Stimulated activated CD8-positive, alpha-beta memory T cell treated with anti-CD3 and anti-CD28 coated beads, Interleukin-4, amount 100 ng/mL, for 4 hours (primary cell): ENCODE measurements at places on chromosomes 6 and 20.
A peak's percentile ranks its signal among the peaks of the same experiment; 100 is the strongest.

- no peak for DNase-seq
Observed at GRCh38 chr6:112289038-112289566, 34.7 kb upstream of the LAMA4 start.

DNA sequence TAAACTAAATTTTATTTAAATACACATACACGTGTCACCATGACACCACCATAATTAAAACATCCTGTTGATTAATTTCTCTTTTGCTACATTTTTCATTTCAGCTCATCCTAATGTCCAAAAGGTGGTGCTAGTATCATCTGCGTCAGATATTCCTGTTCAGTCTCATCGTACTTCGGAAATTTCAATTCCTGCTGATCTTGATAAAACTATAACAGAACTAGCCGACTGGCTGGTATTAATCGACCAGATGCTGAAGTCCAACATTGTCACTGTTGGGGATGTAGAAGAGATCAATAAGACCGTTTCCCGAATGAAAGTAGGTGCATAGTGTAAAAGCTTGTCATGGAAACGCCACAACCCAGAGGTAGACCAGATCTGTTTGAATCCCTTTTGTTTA lies 263.4 kb downstream of the UTRN start:
- DNase-seq = no peak

DNA sequence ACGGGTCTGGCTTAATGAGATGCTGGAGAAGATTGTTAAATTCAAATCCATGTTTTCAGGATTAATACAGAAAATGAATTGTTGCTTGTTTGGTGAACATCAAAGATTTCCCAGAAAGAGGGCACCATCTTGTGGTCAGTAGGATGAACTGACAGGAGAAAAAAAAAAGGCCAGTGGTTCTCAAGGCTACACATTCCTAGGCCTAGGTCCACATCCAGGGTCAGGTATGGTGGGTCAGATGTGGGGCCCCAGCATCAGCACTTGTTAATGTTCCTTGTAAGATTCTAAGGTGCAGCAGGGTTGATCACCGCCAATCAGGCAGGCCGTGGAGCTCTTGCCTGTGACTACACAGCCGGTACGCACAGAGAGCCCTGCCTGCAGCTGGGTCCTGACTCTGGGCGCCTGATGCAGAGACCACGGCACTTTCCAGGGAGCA lies 34.0 kb upstream of the FOXO3 start:
- DNase-seq = no peak

- DNase-seq = no peak
Observed at GRCh38 chr6:144343701-144344428, 58.7 kb downstream of the UTRN start.

DNA sequence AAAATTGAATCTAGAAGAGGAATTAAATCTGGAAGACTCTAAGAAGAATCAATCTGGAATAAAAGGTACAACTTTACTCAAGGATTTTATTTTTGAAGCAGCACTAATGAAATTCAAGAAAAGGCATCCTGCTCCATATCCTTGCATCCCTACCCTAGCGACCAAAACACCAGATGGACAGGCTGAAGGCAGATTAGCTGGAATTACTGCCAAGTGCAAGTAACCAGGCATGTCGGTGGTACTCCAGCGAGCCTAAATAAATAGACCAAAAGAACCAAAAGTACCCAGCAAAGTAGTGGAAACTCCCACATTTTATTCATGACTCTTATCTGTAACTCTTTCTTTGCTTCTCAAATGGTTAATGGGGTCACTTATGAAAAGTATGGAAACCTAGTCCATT lies 21.0 kb downstream of the OPRM1 start:
- DNase-seq = no peak

DNA sequence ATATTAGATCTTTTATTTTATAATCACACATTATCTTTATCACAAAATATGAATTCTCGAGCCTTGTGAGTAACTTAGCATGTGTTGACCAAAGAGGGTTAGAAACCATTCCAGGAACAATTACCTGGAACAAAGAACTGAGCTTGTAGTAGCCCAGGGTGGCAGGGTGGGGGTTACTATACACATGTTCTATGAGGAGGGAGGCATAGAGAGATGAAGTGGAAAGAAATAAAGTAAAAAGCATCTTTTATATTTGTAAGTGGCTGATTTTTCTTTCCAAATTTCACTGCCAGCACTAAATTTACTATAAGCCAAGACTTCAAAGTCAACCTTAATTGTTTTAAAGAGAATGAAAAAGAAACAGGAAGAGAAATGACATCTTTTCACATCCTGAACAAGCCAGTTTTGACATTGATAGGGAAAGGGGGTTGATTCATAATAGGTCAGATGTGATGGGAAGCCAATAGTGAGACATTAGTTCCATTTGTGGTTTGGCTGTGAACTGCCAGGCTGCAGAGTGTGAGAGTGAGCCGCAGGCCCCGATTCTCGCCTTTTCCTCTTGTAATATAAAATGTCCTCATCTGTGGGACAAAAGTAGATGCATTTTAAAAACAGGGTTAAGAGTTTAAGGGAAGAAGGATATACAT lies 52.7 kb upstream of the MYB start:
- DNase-seq = peak; percentile 35

DNA sequence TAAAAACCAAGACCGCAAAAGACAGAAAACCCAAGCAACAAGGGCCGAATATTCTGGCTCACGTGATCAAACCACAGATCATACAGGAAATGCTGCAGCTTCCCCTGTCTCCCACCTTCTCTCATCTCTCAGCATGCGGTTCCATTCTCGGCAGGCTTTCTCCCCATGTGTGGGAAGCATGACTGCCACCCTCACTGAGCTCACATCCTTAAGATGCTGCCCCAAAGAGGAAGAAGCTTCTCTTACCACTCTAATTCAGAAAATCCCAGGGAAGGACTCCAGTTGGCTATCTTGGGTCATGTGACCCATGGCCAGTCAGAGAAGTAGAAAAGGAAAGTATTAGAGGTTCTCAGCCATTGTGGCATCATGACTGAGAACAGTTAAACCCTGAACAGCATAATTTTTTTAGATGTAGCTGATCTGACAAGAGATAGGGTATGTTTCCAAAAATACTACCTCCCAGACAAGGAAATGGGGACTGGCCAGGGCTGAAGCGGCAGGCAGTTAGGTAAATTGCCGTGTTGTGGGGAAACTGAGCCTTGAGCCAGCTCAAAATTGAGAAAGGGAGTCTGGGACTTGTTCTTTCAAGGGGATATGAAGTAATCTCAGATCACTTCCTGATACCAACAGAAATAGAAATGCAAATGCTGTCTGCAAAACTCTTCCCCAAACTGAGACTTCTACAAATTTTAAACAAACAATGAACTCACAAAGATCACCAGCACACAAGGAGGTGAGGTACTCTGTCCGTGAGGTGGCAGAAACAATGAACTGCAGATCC lies 37.1 kb upstream of the GRM4 start:
- peak; percentile 72 for DNase-seq

- no peak for DNase-seq
Observed at GRCh38 chr20:23659989-23660837, 22.5 kb upstream of the CST3 start.

GRCh38 chr6:15076565-15076964 lies 169.3 kb upstream of the JARID2 start:
- DNase-seq = no peak

DNA sequence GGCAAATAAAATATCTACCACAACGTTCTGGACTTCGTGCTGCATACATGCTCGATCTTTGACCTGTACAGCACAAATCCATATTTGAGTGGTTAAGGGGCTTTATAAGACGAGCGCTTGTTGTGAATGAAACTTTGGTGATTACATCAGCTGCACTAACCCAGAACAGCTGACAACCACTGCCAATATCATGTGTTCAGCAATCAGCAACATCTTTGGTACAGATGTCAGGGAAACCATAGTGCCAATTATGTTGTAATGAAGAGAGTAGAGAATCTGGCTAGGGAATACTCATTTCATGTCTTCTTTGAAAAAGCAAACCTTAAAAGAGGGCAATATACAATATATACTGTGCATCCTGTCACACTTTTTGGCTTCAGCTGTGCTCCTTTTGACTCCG lies 188.6 kb upstream of the NT5E start:
- no peak for DNase-seq

DNA sequence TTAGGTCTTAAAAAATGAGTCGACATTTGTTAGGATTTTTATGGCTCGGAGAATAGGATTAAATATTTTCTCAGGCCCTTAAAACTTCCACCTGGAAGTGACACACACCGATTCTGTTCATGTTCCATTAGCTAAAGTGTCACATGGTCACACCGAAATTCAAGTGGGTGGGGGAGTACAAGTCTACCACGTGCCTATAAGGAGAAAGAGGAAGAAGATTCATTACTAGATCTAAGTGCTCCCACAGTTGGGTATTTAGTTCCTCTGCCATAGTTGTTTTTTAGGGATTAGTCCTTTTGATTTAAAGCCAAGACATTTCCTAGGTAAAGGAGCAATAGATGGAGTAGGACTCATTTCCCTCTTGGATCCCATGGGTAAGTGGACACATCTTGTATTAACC lies 4.9 kb upstream of the TOX2 start:
- no peak for DNase-seq

GRCh38 chr6:38305995-38306681 lies 333.6 kb downstream of the BTBD9 start:
- no peak for DNase-seq

DNA sequence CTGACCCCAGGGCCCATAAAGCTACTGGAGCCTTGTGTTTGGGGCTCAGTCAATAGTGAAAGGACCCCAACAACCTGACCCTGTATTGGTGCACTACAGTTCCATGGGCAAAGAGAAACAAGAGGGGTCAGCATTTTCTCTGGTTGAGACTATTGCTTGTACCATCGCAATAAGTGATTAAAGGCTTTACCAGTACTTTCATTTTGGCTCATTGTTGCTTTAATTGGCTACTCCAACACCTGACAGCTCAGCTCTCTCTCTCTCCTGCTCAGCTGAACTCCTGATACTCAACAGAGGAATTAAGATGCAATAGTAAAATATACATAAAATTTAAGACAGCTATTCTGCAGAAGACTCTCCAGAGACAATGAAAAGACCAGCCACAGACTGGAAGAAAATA lies 17.8 kb downstream of the CD93 start:
- DNase-seq = no peak

DNA sequence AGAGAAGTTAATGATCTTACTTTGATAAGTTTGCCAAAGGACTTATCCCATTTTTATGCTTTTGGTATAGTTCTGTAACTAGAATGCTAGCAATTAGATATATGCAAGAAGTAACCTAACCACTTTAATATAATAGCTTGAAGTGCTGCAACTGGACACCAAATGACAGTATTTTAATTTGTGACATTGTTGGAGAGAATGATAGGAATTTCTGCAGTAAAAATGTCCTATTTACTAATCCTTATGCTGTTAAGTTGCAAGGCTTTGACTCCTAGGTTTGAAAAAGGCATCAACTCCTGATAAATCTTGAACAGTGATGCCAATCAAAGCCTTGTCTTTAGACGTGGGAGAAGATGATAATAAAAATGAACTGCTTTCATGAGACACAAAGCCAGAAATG lies 726.0 kb upstream of the GJE1 start:
- DNase-seq = no peak

DNA sequence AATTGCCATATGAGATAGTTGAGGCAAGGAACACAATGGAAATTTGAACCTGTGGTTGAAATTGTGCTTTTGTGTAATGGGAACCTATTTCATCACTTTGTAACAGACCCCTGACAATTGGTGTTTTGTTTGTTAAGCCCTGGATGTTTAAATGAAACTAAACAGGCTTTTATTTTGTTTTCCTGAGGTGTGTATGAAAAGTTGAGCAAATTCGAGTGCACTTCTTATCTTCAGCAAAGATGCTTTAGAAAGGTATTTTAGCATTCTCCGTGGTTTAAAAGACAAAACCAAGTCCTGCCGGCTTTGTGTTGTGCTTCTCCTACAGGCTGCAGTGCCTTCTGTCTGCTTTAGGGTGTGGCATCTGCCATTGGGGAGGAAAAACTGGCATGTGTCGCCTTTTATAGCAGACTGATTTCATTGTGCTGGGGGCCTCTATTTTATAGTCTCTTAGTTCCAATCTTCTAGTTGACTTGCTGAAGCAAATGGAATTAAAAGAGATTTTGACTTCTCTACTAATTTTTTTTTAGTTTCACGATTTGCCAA lies 2.2 kb upstream of the ARID1B start:
- DNase-seq = no peak

DNA sequence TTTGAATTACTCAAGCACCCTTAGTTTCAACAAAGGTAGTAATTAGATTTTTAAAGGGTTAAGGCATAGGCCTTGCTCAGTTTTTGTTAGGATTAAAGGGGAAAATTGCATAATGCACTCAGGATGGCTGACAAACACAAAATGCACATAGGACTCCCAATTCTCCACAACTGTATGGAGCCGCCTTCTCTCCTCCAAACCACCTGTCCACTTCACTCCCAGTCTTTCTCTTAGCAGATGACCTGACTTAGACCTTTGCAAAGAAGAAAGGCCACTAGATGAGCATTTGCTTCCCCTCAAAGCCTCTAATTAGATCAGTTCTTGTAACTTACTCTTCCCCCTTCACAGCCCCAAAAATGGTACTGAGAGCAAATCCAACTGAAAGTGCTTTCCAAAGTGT lies 20.1 kb downstream of the NSFL1C start:
- DNase-seq = no peak

GRCh38 chr6:146434732-146435390 lies 108.8 kb upstream of the RAB32 start:
- no peak for DNase-seq

GRCh38 chr6:46368169-46368536 lies 123.1 kb downstream of the RCAN2 start:
- no peak for DNase-seq

DNA sequence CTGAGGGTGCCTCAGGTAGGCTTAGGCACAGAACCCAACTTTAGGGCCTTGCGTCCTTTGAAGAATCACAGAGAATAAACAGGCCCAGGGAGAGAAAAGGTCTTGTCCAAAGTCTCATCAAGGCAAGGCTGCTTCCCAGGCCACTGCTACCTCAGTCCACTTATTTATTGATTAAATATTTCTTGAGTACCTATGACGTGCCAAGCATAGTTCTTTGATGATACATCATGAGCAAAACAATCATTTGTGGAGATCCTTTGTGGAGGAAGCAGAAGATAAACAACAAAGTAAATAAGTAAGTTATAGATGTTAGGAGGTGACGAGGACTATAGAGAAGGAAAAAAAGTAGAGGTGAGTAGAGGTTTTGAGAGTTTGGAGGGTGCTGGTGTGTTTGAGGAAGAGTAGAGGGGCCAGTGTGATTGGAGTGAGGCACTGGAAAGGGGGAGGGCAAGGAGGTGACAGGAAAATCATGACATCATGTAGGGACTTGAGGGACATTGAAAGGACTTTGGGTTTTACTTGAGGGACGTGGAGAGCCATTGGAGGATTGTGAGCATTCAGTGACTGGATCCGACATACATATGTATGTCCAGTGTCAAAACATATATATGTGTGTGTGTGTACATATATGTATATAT lies 14.1 kb upstream of the CHMP4B start:
- DNase-seq = no peak
